Chondrocyte (in vitro differentiated cells): ENCODE measurements at places on chromosomes 11 and 22.

DNA sequence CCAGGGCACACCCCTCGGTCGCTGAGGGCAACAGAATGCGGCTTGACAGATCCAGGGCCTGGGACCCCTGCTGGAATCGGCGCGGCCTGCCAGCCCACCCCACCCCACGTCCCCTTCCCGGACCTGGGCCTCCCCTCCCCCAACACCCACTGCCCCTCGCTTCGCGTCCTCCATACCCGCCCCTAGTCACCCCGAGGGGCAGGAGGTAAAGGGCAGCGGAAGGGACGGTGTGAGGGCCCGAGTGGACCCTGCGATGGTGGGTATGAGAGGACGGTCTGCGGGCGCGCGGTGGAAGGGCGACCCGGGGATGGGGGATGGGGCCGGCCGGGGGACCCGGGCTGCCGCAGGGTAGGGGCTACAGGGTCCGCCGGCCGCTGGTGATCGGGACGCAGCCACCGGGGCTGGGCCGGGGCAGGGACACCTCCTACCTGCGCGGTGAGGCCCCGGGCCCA is 311 bp downstream of the APBB1 start:
- DNase-seq: no peak

- no peak for DNase-seq
Measured at GRCh38 chr11:95067841-95068219, 1.1 kb downstream of the SRSF8 start.

- DNase-seq: no peak
Measured at GRCh38 chr11:9069862-9070470, 21.4 kb downstream of the SCUBE2 start.

- no peak for DNase-seq
Measured at GRCh38 chr11:107587306-107587979, 3.5 kb upstream of the ELMOD1 start.

DNA sequence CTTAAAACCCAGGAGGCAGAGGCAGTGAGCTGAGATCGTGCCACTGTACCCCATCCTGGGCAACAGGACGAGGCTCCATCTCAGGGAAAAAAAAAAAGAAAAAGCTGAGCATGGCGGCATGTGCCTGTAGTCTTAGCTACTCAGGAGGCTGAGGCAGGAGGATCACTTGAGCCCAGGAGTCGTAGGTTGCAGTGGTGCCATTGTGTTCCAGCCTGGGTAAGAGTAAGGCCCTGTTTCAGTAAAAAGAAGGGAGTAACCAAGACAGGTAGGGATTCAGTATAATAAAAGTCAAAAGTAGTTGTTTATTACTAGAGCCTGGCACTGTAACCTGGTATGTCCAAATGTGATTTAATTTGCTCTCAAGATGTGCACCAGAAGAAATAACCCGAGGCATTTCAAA is 8.1 kb upstream of the RAB30 start:
- no peak for DNase-seq

- no peak for DNase-seq
Measured at GRCh38 chr22:17767233-17768065, 6.8 kb downstream of the BID start.

DNA sequence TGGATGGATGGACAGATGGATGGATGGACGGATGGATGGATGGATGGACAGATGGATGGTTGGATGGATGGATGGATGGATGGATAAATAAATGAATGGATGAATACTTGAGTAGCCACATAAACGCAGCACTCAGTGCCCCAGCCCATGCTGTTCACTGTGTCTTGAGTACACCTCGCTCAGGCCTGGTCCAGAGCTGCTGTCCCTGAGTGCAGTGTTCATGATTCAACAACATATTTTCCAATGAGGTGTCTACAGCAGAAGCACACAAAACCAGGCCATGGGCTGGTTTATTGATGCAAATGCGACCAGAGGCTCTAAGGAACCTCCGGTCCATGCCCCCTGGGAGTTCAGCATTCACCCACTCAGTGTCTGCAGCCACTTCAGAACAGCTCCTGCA is 584.3 kb downstream of the BRD1 start:
- DNase-seq: no peak

GRCh38 chr22:46272196-46272595 is 4.4 kb downstream of the TTC38 start:
- no peak for DNase-seq

- no peak for DNase-seq
Measured at GRCh38 chr11:116229236-116229970, 543.4 kb downstream of the BUD13 start.

GRCh38 chr11:87219266-87219665 is 181.5 kb downstream of the TMEM135 start:
- DNase-seq: no peak

DNA sequence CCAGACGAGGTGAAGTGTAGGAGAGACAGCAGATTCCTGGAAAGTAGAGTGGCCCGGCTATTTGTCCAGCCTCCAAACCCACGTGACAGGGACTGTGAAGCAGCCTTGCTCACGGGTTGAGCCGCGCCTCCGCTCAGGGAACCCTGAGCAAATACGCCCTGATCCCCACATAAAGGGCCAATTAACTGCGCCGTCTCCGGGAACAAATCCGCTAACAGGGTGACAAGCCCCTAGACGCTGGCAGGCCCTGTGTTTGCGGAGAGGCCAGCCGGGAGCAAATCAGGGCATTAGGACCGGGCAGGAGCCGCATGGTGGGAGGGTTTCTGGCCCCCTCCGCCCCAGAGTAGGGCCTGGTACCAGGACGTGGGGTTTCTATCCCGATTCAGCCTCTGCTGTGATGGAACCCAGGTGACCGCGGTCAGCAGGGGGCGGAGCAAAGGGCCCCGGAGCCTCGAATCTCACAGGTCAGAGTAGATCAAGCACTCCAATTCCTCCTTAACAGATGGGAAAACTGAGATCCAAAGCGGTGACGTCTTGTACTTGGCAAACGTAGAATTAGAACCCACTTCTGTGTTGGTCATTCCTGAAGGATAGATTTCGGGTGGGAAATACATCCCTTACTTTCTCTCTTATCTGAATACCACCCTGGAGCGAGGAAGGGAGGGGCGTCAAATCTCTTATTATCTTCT is 2.0 kb upstream of the ROBO3 start:
- no peak for DNase-seq

GRCh38 chr11:44885065-44885810 is 65.4 kb downstream of the TP53I11 start:
- no peak for DNase-seq

DNA sequence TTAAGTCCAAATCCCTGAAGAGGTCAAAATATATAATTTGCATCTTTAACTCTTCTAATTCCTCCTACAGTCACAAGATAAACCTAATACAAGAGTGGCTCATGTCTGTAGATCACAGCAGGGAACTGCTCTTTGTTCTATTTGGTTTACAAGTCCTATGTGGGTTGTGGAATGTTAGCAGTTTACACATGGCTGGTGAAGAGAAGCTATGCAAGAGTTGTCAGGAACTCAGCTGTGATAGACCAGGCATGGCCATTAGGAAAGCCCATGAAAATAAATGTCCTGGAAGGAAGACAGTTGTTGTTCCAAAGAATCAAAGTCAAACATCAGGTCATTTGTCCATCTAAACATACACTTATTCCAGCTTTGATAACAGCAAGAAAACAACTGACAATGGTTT is 312.4 kb upstream of the PITPNB start:
- no peak for DNase-seq

DNA sequence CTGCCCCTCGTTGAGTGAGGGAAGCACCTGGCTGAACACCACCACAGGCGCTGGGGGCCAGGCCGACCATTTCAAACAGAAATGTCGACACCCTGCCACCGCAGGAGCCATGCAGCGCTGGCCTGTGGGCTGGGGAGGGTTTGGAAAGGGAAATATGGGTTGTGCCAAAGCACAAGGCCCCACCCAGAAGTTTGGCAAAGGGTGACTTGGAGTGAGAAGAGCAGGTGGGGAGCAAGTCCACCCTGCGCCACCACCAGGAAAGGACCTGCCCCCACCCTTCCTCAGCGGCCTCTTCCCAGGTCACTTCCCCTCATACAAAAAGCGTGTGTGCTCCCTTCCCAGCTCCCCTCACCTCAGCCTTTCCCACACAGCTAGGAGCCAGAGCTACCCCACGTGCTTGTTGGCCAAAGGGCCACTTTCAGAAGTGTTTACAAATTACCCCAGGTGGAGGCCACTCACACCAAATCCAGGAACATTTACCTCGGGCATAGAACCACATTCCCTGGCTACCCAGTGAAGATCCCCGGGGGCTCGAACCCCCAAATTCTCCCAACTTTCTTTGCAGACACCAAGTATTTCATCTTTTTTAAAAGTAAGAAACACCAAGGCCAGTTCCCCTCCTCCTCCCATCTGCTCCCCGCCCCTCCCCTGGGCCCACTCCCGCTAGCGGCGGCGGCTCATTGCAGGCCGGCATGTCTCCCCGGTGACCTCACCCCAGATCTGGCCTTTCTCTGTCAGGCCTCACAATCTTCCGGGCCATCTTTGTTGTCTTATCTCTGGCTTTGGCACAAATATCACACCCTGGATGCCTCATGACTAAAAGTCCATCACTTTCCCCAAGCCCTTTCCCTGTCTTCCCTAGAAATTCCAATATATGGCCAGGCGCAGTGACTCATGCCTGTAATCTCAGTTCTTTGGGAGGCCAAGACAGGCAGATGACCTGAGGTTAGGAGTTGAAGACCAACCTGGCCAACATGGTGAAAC is 20.5 kb upstream of the SCGB1A1 start:
- no peak for DNase-seq

- no peak for DNase-seq
Measured at GRCh38 chr11:130600139-130600538, 151.7 kb downstream of the ADAMTS15 start.

DNA sequence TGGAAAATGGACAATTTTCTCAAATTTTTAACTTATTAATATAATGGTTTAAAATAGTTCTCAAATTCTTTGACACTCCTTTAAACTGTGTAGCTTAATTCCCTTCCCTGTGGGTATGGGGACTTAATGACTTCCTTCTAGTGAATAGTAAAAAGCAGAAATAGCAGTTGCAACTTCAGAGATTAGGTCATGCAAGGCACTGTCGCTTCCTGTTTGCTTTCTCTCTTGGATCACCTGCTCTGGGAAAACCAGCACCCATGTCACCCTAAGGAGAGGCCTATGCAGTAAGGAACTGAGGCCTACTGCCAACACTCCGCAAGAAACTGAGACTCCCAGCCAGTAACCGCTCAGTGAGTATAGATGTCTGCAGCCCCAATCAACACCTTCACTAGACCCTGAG is 5.5 kb upstream of the PANX3 start:
- DNase-seq: no peak

DNA sequence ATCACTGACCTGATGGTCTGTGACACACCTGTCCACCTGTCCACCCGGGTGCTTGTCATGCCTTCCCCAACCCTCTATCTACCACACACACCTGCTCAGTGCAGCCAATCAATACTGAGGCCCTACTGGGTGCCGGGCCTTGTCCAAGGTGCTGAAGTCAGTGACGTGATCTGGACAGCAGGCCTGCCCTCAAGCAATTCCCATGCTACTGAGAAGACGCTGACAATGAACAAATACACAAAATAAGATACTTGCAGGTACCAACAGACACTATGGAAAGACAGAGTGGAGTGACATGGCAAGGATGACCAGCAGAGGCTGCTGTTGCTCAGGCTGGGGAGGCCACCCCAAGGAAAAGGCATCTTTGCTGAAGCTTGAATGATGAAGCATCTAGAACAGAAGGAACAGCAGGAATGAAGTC is 21.2 kb downstream of the PLAAT3 start:
- no peak for DNase-seq

DNA sequence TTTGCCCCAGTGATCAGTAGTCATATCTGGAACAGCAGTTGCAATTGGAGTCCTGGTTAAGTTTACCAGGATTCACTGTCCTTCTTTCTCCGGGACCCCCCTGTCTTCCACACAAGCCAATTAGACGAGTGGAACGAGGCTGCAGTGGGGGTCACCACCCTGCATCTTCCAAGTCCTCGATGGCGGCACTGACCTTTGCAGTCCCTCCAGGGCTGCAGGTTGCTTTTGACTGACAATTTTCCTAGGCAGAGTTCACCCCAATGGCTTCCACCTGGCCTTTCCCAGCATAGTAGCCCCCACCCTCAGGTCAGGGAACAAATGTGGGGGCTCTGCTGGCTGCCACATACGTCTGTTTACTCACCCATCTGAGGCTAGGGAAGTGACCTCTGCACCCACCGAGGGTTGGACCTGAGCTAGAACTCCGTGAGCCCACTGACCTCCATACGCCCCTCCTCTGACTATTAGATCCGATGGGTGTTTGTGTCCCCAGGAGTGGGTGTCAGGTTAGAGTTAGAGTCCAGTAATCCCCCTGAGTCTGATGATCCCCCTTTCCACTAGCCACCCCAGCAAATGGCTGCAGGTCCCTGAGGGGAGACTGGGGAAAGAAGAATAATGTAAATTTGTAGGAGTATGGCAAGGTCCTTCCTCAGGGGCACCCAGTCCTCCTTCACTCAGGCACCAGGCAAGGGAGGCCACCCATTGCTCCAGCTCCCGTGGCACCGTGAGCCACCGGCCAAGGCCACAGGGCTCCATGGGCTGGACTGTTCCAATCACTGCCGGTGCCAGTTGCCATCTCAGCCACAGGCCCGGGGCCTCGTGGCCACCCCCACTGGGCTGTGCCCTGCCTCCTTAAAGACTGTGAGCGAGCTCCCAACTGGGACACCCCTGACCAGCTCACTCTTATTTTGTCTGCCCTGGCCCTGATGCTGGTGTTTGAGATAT is 5.5 kb downstream of the C11orf21 start:
- no peak for DNase-seq

GRCh38 chr11:83257761-83258168 is 28.4 kb downstream of the CCDC90B start:
- DNase-seq: no peak

- DNase-seq: no peak
Measured at GRCh38 chr11:118565051-118565450, 680 bp downstream of the IFT46 start.

DNA sequence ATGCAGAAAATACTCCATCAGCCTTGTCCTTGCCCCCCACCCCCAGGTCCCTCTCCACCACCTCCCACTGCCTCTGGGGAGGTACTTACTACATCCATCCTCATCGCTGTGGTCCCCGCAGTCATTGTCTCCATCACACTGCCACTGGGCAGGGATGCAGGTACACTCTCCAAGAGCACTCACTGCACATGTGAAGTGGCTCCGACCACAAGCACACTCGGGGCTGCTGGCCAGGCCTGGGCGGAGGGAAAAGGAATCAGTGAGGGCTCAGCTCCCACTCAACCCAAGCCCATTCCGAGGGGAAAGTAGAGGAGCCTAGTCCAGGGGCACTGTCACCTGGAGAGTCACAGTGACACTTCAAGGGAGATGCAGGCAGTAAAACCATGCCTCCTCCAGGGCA is 15.7 kb downstream of the LRP4 start:
- DNase-seq: no peak

GRCh38 chr22:26238596-26238995 is 69.3 kb downstream of the SEZ6L start:
- DNase-seq: no peak
